ENCODE measurements at places on chromosomes 11 and 22. TPM values are rescaled to one million over a fixed set of nuclear protein-coding genes. Genes with fewer than 3 reads are reported as not detected.

The OR10A3 gene
- total RNA-seq = not detected

The FGF3 gene
- not detected for total RNA-seq

The LARGE1 gene
- 16.3 TPM for total RNA-seq

The TMEM132A gene
- 8.3 TPM for total RNA-seq

The PSMC3 gene
- 240 TPM for total RNA-seq

The CARD16 gene
- total RNA-seq = 2.0 TPM

The AGBL2 gene
- 0.79 TPM for total RNA-seq

DNA sequence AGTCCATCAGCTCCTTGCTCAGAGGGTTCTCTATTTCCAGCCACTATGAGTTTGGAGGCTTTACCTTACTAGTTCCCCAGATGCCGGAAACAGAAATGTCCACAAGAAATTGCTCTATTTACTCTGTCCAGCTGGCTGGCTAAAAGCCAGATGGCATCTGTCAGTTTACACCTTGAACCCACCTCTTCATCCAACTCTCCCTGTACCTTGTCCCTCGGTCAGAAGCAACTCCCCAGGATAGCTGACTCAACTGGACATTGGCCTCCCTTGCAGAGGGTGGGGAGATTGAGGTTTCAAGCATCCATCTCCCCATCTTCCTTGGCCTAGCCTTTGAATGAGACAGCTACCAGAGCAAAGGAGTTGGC, 1.7 kb downstream of the C2CD2L start:
- no peak for DNase-seq

DNA sequence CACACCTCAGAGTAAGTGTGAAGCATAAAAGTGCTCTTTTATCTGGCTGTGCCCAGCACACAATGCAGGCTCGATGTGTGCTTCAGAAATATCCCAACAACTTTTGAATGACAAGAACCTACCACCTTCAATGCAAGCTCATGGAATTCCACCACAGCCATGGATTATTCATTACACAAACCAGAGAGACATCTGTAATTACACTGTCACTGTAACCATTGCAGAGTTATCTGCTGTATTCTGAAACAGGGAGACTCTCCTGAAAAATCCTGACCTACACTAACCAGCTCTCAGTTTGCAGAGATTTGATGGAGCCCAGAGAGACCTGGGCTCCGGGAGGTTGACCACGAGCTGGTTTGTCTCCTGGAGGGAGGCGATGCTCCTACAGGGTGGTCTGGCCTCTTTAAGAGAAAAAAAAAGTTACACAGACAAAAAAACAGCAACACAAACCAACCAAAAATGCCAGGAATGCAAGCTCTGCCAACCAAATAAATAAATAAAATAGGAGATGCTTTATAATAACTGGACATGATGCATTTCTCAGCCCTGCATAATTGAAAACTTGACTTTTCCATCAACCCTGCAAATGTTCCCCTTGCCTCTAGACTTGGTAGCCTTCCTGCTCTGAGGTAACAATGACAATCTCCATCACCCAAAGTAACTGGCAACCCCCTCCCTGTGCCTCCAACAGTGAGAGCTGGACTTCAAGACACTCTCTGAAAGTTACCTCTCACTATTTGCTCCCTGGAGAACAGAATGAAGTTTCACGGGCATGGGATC, 69.7 kb downstream of the ETS1 start:
- DNase-seq = no peak

GRCh38 chr11:16945671-16946469, 68.3 kb downstream of the PLEKHA7 start:
- peak; percentile 77 for DNase-seq

DNA sequence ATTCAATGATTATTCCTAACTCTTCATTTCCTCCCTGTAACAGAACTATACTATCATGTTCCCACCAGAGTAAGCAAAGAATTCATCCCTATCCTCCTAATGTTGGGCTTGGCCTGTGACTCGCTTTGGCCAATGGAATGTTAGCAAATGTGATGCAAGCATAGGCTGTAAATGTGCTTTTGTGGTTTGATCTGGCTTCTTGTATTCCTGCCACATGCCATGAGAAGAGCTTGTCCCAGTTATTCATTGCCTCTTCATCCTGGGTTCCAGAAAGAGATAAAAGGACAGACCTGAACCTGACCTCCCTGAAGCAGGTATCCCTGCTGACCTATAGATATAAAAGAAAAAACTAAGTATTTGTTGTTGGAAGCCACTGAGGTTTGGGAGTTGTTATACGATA, 51.0 kb downstream of the SYTL2 start:
- DNase-seq = no peak

DNA sequence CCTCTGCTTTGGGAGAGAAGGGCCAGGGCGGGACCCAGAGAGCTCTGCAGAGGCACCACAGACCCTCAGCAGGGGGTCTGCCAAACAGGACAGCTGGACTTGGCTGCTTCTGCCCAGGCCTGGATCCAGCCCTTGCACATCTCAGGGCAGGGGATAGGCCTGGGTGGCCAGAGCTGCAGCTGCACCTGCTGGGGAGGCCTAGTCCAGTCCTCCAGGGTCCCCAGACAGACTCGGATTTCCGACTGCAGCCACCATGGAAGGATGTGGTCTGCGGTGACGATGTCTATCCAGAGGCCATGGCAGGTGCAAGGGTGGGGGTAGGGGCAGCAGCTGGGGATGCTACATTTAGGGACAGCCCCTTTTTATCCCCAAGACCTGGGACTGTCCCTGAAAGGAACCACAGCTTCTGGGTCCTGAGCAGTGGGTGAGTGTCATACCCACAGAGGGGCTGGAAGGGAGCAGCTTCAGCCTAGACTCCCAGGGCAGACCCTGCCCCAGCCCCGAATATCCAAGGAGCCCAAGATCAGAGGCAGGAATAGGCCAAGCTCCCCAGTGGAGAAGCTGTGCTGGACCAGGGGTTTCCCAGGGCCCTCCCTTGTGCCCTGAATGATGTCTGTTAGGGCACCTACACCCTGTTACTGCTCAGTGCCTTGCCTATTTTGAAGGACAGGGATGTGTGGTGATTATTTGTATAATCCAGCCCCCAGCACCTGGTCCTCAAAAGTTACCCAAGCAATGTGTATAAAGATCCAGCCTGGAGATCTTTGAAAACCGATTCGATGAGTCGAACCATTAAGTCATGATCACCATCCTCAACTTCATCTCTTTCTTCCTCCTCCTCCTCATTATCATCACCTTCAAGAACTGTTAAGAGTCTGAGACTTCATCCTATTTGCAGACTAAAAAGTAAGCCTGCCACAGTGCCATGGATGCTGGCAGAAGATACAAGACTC, 2.5 kb upstream of the IGLL5 start:
- DNase-seq = no peak

DNA sequence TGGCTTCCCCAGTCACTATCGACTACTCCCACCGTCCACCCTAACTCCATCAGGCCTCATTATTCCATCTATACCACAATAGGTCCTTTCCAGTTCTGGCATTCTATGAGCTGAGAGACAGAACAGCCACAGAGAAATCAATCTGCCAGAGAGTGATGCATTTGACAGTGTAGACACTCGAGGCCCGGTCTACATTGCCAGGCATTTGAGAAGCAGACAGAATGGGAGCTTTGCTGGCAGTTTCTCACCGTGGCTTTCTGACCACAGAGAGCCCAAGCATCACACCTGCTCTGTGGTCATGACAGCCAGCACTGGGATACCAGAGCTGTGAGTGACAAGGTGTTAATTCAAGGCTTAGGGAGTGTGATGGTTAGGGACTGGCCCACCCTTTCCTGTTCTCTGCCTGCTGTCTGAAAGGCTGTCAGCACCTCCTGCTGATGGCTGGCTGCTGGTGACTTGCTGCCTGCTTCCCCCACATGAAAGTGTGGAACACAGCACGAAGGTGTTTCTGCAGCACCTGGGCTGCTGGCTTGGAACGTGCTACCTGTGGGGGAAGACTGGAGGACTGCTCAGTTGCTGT, 137.8 kb downstream of the KIRREL3 start:
- DNase-seq = no peak

GRCh38 chr11:57306161-57306876, 18.4 kb downstream of the TNKS1BP1 start:
- no peak for DNase-seq

GRCh38 chr22:31344256-31344577, 1.9 kb downstream of the PATZ1 start:
- DNase-seq = peak; percentile 29

GRCh38 chr11:117767071-117767470, 29.9 kb downstream of the DSCAML1 start:
- DNase-seq = no peak

GRCh38 chr22:39712751-39713525, 142.4 kb downstream of the CACNA1I start:
- DNase-seq = no peak

- no peak for DNase-seq
Measured at GRCh38 chr11:110878513-110878912, 166.3 kb upstream of the ARHGAP20 start.

- peak; percentile 90 for DNase-seq
Measured at GRCh38 chr11:67545280-67545679, 22.0 kb upstream of the CABP2 start.

DNA sequence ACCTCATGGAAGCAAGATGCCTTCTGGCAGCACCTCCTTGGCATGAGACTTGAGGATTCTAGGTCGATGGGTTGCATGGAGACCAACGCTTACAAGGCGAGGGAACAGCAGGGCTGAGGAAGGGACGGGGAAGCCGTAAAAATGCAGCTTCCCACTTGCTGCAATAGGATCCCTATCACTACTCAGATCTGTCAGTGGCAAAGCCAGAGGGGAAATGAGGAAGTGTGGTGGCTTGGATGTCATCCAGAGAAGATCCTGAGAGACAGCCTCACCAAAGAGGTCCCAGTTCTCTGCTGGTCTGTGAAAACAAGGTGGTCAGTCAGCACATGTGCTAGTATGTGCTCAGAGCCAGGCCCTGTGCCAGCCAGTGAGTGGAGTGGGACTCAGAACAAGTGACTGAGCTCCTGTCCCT, 22.2 kb downstream of the CYB5R2 start:
- DNase-seq = no peak

DNA sequence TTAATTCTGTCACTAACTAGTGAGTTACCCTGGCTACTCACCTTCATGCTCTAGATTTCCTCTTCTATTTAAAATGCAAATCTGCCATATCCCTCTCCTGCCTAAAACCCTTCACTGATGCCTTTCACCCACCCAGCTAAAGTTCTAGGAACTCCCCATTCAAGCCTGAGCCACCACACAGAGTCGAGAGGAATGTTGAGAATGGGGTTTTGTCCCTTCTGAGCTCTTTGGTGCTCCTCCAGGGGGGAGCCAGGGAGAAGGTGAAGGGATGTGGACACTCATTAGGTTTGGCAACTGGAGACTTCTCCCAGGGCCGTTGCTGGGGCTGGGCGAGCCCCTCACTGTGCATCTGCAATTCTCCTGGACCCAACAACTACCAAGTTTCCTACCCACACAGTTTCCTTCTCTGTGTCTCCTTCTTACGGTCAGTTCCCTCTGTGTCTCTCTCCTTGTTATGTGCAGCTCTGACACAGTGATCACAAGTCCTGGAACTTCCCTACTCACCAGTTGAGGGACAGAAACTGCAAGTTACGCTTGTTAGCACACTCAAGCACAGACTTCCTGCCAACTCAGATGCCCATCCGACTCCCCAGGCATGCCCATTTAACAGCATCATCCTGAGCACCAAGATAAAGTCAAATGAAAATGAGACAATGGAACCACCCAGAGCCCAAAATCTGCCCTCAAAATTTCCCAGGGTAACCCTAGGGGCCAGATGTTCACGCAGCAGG, 6.5 kb upstream of the IL10RA start:
- DNase-seq = peak; percentile 81

GRCh38 chr22:24184057-24184798, 2.9 kb downstream of the SUSD2 start:
- no peak for DNase-seq

DNA sequence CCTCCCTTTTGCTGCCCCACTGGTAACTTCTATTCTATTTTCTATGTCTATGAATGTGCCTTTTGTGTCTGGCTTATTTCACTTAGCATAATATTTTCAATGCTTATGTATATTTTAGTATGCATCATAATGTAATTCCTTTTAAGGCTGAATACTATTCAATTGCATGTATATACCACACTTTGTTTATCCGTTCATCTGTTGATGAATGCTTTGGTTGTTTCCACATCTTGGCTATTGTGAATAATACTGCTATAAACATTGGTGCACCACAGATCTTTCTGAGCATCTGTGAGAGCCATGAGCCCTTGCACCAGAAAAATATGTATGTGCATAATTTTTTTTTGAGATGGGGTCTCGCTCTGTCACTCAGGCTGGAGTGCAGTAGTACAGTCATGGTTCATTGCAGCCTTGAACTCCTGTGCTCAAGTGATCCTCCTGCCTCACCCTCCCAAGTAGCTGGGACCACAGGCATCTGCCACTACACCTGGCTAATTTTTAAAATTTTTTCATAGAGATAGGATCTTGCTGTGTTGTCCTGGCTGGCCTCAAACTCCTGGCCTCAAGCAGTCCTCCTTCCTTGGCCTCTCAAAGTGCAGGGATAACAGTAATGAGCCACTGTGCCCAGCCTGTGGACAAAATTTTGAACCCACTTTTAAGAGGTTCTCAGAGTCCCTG, 27.0 kb downstream of the HEPHL1 start:
- no peak for DNase-seq

GRCh38 chr22:44385296-44385610, 72.5 kb upstream of the SHISAL1 start:
- no peak for DNase-seq

GRCh38 chr22:16936625-16937024, 71.4 kb downstream of the GAB4 start:
- DNase-seq = no peak

- no peak for DNase-seq
Measured at GRCh38 chr22:30947816-30948454, 20.6 kb downstream of the MORC2 start.

- DNase-seq = peak; percentile 17
Measured at GRCh38 chr11:128235958-128236357, 351.4 kb downstream of the ETS1 start.

GRCh38 chr11:85705800-85706199, 19.8 kb upstream of the CCDC89 start:
- no peak for DNase-seq

- no peak for DNase-seq
Measured at GRCh38 chr11:76604626-76605241, 65.8 kb downstream of the LRRC32 start.
